ENCODE measurements at places on chromosomes 5 and 9.

DNA sequence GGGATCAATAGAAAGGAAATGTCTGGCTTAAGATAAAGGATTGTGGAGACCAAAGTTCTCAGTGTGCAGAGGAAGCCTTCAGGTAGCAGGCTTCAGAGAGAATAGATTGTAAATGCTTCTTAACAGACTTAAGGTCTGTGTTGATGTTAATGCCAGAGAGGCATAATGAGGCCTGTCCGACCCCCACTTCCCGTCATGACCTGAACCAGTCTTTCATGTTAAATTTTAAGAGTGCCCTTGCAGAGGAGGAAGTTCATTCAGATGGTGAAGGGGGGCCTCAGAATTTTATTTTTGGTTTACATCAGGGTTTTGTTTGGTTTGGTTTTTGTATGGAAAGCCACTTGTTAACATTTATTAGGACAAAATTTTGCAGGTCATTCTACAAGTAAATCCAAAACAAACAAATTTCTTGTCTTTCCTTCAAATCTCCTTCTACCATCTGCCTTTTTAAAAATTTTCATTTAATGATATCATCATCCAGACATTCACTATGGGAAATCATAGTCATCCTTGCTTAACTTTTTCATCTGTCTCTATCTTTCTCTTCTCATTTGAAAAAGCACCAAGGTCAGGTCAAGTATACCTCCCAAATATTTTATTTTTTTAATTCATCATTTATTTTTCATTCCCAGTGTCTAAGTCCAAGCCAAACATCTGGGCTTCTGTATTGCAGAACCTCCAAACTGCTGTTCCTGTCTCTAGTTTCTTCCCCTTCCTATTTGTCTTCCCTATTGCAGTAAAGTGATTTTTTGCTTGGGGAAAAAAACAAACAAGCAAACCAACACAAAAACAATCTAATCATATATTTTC lies 6.9 kb upstream of the ABCA1 start:
- no peak for DNase-seq

- no peak for DNase-seq
These were observed 123.9 kb downstream of the GHR start for GRCh38 chr5:42547141-42547540.

- no peak for DNase-seq
These were observed 54.5 kb downstream of the AK8 start for GRCh38 chr9:132823370-132824145.

DNA sequence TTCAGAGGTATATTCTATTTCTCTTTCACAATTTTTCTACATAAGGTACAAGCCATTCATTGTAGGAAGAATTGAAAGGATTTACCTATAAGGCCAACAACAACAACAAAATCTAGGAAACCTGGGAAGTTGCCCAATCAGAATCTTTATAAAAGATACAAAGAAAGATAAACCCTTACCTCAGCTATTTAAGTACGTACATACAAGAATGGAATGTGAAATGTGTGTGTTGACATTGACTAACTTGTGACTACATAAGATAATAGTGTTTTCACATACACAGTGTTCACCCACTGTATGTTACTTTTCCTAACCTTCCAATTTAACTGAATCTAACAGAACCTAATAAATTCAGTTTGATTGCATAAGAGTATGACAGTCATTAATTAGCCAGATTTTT lies 154.1 kb downstream of the ADAMTS6 start:
- no peak for DNase-seq

GRCh38 chr5:82359272-82359671 lies 81.1 kb upstream of the RPS23 start:
- DNase-seq = no peak

GRCh38 chr5:98471458-98471857 lies 302.0 kb upstream of the RGMB start:
- DNase-seq = no peak

- DNase-seq = no peak
These were observed 9.1 kb downstream of the PRKACG start for GRCh38 chr9:69004836-69005235.

- DNase-seq = no peak
These were observed 6.3 kb upstream of the NR5A1 start for GRCh38 chr9:124513376-124513994.

DNA sequence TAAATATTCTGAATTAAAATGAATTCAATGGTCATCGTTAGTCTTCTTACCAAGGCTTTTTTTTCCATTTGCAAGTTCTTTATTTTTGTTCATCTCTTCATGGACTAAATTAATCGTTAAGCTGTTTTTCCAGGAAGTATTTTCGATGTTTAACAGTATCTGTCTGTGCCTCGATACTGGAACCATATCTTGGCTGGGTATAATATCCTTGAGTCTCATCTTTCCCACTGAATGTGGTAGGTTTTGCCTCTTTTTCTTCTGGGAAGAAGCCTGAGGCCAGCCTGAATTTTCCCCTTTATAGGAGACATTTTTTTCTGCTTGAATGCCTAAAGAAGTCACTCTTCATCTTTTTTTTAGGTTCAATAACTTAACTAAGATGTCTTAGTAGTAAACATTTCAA lies 4.0 kb upstream of the SEPTIN8 start:
- DNase-seq = no peak

DNA sequence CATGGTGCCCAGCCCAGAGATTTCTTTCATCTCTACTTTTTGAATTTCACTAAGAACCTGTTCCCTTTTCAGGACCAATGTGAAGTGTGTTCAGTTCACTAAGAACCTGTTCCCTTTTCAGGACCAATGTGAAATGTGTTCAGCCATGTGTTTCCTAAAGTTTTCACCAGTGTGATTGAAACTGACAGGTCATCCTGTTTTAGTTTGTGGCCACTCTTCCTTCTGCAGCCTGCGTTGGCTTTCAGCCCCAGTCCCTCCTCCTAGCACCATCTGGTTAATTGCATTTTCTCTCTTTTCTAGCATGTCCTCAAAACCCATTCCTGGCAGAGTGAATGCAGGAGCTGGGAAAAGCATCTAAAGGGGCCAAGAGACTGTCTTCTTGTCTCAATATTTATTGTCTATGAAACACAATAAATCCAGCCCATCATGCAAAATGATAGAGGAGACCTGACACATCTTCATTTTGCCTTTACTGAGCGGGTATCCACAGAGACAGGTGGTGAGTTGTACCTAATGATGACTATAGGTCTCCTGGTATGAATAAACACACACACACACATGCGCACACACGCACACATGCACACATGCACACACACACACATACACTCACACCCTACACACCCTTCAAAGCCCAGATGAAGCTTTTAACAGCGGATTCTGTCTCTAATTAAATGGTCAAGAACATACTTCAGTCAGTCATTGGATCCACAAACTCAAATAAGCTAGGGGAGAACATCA lies 6.1 kb upstream of the PANK3 start:
- DNase-seq = no peak

- no peak for DNase-seq
These were observed 3.8 kb downstream of the NDST1 start for GRCh38 chr5:150511578-150512367.

GRCh38 chr5:22916393-22916792 lies 63.2 kb upstream of the CDH12 start:
- no peak for DNase-seq

- DNase-seq = no peak
These were observed 75.5 kb upstream of the CDK20 start for GRCh38 chr9:88049677-88050307.

DNA sequence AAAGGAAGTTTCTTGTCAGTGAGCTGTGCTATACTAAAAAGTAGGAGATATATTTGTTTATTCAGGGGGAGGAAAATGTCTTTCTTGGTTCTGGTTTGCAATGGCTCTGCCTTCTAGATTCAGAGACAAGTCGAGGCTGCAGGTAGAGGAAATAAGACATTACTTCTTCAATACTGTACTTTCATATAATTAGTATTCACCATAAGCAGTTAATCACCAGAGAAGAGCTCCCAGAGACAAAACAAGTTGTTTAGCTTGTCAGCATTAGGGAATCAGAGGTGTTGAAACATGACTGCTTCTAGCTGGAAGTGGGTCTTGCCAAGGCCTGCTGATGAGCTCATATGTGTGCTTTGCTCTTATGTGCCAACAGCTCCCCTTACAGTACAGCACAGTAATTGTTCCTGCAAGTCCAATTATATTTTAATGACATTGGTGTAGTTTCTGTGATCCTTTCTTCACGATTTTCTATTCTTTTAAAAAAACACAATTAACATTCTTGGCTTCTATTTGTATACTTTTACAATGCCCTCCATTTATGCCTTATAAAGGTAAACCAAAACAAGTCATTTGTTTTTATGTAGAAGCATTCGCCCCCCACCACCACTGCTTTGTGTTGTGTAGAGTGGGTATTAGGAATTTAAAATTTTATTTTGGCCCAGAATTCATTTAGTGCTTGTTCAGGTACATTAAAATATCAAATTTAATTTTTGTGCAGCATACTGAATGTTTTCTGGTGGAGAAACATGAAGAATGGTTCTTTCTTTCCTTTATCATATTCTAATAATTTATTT lies 112.2 kb downstream of the RPS23 start:
- no peak for DNase-seq

DNA sequence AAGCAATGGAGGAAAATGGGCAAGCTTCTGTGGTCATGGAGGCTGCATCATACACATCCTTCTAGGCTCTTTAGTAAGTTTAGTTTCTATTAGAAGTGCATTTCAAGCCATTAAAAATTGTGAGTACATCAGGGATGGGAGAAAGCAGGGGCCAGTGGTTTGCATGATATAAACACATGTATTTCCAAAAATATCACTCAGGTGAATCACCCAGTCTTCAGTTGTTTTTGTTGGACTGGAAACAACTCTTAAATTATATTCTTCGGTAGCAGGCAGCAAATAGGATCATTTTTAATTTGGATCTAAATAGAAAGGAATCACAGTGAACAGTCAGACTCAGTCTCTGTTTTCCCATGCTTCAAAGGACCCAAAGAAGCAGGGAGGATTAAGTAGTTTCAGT lies 657.9 kb downstream of the TLR4 start:
- no peak for DNase-seq

DNA sequence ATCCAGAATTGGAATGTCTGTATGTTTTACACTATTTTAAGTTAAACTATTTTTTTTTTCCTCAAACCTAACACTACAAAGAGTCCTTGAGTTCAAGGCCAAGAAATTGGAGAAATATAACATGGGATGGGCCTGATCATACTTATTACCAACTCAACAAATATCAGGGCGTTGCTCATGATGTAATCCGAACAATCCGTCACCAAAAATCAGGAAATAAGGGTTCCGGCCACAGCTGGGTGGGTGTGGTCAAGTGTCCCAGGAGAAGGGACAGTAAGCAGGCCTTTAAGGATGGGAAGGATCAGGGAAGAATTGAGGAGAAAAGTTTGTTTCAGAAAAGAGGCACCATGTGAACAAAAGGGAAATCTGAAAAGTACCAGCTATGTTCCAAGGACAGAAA lies 29.8 kb downstream of the MED27 start:
- no peak for DNase-seq

GRCh38 chr9:125544988-125545651 lies 161.9 kb downstream of the MAPKAP1 start:
- no peak for DNase-seq

DNA sequence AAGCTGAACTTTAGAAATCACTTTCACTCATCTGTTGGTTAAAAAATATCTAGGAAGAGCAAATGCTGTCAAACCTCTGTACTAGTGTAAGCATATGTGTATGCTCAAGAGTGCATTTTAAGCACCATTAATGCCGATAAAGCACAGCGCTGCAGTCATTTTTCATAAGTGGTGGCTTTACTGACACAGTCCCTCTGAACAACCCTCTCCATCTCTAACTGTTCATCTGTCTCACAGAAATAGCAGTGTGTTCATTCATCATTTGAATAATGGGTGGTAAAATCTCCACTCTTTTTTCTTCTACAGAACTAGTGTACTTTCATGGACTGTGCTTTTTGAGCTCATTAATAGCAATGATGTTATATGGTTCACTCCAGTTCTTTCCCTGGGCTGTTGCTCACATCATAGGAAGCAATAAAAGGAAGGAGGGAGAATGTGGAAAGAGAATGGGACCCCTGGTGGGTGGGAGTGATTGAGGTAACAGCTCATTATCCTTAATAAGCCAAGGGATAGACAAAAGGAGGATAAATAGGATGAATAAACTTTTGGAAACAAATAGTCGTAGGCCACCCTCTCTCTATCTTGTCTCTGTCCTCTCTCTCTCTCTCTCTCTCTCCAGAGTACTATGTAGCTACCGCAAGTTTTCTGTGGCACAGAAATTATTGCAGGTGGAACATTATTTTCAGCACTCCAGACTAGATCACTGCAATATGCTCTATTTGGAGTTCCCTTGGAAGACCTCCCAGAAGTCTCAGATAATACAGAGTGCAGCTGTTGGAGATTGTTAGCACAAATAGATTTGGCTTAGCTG lies 117.9 kb upstream of the PRDM9 start:
- no peak for DNase-seq

DNA sequence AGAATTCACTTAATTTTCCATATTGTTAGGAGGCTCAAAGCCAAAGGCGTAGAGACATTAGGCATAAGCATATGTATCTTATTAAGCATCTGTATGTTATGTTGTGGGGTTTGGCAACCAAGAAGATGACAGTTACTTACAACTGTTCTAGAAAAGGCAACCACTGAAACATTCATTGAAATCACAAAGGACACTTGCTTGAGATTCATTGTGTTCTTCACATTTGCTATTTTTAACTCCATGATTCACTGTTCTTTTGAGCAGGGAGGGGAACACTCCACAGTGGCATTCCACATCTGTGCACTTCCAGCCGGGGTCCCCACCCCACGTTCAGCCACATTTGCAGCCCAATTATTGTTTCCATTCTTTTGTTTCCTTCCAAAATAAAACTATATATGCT lies 107.1 kb downstream of the PALM2AKAP2 start:
- no peak for DNase-seq

- peak; percentile 53 for DNase-seq
These were observed 58.5 kb downstream of the CNTRL start for GRCh38 chr9:121133104-121133816.

DNA sequence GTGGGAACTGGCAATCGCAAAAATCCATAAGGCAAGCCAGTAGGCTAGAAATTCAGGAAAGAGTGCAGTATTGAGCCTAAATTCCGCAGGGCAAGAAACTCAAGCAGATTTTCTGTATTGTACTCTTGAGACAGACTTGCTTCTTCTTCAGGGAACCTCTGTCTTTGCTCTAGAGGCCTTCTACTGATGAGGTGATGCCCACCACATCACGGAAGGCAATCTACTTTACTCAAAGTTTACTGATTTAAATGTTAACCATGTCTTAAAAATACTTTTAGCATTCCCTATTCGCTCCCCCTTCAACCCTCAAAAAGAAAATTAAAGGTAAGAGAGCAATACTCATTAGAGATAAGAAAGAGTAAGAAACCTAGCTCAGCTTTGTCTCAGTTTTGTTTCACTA lies 11.3 kb downstream of the IL7R start:
- no peak for DNase-seq

GRCh38 chr5:73625372-73625943 lies 538 bp upstream of the ARHGEF28 start:
- DNase-seq = no peak

GRCh38 chr5:131786900-131787692 lies 9.7 kb downstream of the FNIP1 start:
- DNase-seq = no peak

Measured in stimulated activated CD4-positive, alpha-beta T cell treated with anti-CD3 and anti-CD28 coated beads, Interleukin-2, amount 100 ng/mL, for 24 hours (primary cell).